ENCODE measurements at places on chromosomes 1 and 21.

DNA sequence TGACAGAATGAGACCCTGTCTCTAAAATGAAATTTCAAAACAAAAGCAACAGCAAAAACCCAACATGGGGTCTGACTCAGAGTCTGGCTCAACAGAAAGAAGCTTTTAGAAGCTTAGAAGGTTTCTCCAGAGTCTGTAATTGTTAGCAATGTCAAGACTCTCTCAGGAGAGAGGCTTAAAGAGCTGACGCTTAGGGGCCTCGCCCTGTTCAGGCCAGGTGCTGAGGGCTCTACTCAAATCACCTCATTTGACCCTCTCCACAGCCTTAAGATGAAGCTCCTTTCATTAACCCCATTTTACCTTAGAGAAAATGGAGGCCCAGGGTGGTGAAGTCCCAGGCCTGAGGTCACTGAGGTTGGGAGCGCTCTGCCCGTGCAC is 5.3 kb upstream of the KIF17 start:
- DNase-seq: no peak

GRCh38 chr1:183039985-183040447 is 16.8 kb downstream of the LAMC1 start:
- DNase-seq: peak; percentile 73

GRCh38 chr1:167109125-167109524 is 15.2 kb downstream of the STYXL2 start:
- DNase-seq: no peak

- DNase-seq: no peak
Observed at GRCh38 chr1:54795356-54795665, 5.8 kb downstream of the TTC22 start.

DNA sequence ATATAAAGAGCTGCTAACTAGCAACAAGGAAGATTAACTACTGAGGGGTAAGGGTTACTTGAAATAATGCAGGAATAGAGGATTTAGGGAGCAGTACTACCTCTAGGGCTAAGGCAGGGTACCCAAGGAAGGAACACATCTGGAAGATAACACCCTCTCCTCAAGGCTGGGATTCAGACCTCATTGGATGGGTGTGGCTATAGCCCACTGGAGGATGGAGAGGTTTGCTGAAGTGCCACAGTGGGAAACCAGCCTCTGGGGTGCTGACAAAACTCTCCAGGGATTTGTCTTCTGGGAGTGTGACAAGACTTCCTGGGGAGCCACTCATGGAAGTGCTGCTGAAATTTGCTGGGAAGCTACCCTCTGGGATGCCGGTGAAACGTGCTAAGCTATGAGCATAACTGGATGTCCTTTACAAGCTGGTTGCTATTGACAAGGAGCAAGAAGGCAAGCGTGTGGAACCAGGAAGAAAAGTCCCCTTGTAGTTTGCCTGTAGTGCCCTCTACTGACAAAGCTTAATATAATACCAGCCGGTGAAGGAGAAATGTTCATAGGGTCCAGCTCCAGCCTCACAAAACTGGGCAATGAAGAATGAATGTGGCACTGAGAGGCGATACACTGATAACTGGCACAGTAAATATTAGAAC is 122.8 kb upstream of the USP24 start:
- DNase-seq: peak; percentile 61

DNA sequence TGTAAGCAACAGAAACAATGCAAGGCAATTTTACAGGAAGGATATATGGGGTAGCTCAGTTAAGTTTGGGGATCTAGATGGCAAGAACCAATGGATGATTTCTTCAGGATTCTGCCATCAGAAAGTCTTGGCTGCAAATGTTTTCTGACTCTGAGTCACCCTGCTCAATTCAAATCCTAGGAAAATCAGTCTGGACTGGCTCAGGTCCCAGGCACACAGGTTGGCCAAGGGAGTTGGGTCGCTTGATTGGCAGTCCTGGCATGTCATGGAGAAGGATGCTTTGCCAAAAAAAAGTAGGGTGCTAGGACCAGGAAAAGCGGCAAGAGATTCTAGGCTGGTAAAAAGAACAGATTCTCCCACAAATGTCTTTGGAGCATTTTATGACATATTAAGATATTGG is 28.9 kb upstream of the S1PR1 start:
- no peak for DNase-seq

- no peak for DNase-seq
Observed at GRCh38 chr21:45991606-45992300, 10.2 kb downstream of the COL6A1 start.

DNA sequence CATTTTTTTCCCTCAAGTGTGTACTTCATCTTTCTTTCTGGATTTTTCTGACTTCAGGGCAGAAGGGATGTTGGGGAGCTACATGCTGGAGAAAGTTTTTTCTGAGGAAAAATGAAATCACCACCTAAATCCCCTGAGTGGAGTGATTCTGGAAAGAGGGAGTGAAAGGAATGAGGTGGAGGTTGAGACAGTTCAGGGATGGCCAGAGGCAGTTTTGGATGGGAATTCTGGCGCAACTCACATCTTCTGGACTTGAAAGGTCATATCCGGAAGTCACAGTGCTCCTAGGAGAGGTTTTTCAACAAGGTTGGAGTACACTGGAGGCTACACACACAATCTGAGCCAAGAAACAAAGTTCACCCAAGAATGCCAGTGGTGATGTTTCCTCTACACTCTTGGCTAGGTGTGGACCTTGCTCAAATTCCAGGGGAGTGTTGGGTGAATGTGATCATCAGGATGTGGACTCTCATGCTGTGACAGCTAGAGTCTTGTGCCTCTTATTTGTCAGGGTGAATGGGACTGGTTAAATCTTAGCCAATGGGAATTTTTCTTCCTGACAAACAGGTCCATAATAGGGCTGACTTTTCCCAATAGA is 161.5 kb downstream of the HLX start:
- no peak for DNase-seq

GRCh38 chr1:50326026-50326425 is 97.2 kb downstream of the DMRTA2 start:
- no peak for DNase-seq

DNA sequence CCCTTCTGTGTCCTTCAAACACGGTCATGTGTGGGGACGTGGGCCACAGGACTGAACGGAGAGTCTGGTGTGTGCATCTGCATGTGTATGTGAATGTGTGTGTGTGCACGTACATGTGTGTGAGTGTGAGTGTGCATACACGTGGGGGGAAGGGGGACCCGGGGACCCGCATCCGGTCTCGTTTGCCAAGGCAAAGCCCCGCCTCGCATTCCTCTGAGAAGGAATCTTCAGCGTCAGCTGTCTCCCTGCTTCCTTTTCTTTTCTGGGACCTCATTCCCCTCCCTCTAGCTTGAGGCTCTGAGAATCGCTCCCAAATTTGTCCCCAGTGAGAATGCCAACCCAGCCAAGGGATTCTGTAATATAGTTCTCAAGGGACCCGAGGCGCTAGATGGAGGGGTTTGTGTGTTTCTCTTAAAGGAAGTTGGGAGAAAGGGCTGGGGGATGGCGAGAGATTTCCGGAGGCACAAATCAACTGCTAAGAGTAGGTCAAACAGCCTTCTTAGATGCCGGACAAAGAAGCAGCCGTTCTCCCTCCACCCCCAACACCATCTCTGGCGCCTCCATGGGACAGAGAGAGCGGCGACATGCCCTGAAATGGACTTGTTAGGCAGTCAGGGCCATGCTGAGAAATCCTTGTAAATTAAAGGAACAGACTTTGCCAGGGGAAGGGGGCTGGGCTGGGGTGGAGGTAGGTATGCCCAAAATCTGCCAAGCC is 6.6 kb downstream of the IFFO2 start:
- DNase-seq: no peak

DNA sequence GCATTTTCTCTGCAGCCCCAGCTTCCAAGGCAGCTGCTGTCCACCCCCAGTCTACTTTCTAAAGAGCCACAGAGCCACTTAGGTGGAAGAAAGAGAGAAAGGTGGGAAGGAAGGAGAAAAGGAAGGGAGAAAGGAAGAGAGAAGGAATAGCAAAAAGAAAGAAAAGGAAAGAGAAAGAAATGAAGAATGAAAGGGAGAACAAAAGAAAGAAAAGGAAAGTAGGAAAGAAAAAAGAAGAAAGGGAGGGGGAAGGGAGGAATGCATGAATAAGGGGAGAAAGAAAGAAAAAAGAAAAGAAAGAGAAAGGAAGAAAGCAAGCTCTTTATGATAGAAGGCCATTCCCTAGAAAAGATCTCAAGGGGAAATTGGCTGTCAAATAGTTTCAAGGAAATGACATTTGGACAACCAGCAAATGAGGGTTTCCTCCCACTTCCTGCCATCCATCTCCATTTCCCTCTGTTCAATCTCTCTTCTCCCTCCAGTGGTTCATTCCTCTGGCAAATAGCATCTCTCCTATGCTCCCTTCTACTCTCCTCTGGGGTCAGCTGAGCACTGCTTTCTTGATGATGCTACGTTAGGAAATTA is 3.4 kb upstream of the CSF1 start:
- no peak for DNase-seq

DNA sequence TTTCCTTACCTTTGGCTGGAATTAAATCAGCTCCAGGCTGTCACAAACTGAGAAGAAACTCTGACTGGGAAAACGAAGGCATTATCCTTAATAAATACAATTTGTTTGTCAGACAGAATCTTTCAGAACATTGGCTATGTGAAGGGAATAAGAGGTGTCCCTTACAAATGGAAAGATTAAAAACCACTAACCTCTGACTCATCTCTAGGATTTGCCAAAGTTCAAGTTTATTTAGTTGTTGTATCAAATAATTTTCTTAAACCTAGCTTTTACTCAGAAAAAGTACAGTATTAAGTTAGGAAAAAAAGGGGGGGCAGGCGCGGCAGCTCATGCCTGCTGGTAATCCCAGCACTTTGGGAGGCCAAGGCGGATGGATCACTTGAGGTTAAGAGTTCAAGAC is 15.7 kb downstream of the SERTAD4 start:
- no peak for DNase-seq

GRCh38 chr21:33894736-33895288 is 20.8 kb downstream of the ATP5PO start:
- peak; percentile 85 for DNase-seq

DNA sequence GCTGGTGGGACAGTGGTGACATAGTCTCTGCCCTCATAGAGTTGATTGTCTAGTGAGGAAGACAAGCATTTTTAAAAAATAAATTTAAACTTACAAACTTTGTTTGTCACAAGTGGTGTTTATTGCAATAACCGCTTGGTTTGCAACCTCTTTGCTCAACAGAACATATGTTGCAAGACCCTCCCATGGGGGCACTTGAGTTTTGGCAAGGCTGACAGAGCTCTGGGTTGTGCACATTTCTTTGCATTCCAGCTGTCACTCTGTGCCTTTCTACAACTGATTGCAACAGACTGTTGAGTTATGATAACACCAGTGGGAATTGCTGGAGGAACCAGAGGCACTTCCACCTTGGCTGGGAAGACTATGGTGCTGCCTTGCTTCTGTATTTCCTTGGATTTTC is 58.4 kb downstream of the LAMC2 start:
- DNase-seq: no peak

DNA sequence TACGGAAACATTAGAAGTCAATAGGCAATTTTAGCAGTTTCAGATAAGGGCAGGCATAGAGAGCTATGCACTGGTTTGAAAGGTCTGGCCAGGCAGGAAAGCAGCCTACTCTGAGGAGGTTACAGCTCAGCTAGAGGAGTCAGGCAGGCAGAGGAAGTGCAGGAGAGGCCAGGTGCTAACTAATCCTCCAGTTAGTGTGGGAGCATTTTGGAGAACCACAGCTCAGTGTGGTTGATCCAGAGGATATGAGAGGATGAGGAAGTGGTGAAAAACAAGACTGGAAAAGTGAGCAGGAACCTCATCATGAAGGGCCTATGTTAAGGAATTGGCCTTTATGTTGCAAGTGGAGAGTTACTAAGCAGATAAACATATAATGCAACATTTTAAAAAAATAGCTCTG is 282.4 kb upstream of the SGIP1 start:
- no peak for DNase-seq

DNA sequence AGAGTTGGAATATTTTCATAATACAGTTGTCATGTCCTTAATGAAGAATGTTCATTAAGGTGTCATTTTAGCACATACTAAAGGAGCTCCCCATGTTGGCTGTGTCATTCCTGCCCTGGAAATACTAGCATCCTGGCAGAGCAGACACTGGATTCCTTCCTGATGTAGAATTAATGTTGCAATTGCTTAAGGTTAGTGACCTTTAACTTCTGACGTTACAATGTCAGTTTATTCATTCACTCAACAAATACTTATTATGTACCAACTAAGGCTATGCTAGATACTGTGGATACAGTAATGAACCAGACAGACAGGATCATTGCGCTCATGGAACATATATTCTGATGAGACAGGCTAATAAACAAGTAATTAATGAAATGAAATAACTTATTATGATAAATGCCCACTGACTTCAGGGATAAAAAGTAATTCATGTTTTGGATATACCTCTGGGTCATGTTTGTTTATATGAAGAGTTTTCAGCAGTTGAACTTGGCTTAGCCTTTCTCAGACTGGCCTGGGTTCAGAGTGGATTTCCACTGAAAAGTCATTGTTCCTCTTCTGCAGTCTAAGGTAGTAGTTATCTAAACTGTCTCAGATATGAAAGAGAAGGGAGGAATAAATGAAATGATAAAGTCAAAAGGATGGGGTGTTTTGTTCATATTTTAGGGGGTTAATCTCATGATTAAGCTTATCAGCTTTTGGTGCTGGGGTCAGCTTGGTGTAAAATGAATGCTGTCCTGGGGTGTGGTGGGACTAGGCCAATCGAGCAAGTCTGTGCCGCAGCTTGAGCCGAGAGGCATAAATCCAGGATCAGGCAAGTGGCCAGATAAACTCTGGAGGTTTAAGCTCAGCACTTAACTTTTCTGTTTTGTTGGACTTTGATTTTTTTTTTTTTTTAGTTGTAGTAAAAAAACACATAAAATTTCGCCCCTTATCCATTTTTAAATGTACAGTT is 43.3 kb upstream of the KCNQ4 start:
- DNase-seq: no peak

GRCh38 chr1:156970017-156970416 is 49.6 kb downstream of the LRRC71 start:
- DNase-seq: no peak

DNA sequence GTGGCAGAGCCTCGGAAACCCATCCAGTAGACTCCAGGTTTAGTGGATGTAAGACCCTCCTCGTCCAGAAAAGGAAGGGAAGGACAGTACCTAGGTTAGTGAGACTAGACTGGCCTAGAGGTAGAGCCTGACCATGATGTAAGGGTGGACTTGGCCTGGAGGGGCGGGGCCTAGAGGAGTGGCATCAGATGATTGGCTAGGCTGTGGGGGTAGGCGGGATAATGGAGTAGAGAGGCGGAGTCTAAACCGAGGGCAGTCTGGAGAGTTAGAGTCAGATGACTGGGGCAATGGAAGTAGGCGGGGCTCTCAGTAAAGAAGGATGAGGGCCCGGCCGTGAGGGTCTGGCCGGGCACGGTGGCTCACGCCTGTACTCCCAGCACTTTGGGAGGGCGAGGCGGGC is 70.1 kb downstream of the EPHB2 start:
- DNase-seq: peak; percentile 65

GRCh38 chr21:17818186-17819113 is 706 bp downstream of the C21orf91 start:
- DNase-seq: peak; percentile 27

GRCh38 chr1:183859831-183860230 is 54.9 kb downstream of the RGL1 start:
- no peak for DNase-seq

GRCh38 chr1:170620164-170620563 is 43.8 kb upstream of the PRRX1 start:
- DNase-seq: no peak

GRCh38 chr1:170935231-170935630 is at the start of gene MROH9:
Gene MROH9 (plus strand): TSS chr1:170935534. CDS start chr1:170945557, 10,023 bp downstream.
- no peak for DNase-seq

- DNase-seq: no peak
Observed at GRCh38 chr1:68456202-68456601, 6.4 kb upstream of the RPE65 start.
